ENCODE measurements at places on chromosomes 3 and 15. TPM values are rescaled to one million over a fixed set of nuclear protein-coding genes. Genes with fewer than 3 reads are reported as not detected.

GRCh38 chr15:51121118-51121517 lies 26.4 kb upstream of the TNFAIP8L3 start:
- peak; percentile 99 for DNase-seq

- no peak for DNase-seq
Observed at GRCh38 chr3:140180603-140181002, 245.6 kb downstream of the CLSTN2 start.

GRCh38 chr3:45606991-45607712 lies 12.6 kb downstream of the LIMD1 start:
- no peak for DNase-seq

GRCh38 chr15:27271258-27271657 lies 300.3 kb downstream of the GABRG3 start:
- DNase-seq, result no peak

DNA sequence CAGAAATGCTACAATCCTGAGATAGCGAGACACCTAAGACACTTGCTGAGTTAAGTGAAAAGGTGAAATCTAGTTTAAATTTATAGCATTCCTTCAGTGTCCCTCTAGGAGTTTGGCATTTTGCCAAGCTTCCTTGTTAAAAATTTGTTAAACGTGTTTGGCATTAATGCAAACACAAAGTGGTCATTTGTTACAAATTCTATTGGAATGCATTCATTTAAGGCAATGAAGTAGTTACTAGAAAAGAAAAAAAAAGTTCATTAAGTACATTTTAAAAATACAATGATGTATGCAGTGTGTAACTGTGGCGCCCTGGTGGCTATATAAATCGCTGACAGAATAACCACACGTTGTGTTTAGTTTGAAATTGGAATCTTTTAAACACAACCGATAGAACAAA lies 31.3 kb upstream of the WNT5A start:
- DNase-seq, result no peak

DNA sequence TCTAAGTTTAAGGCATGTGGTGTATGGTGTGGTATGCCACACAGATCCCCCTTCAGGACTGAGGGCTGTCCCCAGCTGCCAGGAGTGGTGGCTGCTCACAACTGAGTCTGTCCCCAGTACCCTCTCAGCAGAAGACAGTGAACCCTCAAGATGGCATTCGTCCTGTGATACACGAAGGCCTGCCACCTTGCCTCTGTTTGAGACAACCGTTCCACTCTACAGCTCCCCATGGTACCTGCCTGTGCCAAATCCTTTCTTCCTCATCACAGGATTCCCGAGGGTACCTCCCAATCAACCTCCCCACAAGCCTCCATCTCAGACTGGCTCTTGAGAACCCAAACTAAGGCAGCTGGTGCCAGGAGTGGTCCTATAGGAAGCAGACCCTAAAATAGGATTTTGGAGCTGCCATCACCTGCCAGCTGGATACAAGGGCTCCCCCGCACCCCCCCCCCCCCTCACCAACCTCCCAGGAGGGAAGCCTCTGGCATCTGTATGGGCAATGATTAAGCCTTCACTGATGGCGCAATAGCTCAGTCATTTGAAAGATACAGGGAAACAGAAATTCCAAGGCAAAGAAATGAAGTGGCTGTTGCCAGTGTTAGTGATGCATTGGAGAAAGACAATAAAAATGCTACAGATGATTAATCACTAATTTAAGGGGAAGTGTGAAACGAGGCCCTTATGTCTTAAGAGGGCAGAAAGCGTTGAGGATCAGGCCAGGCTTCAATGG lies 230.0 kb upstream of the LYSMD4 start:
- peak; percentile 30 for DNase-seq

GRCh38 chr3:82641701-82642100 lies 880.3 kb upstream of the GBE1 start:
- DNase-seq, result peak; percentile 88

- no peak for DNase-seq
Observed at GRCh38 chr3:100003609-100004503, 110.4 kb downstream of the FILIP1L start.

DNA sequence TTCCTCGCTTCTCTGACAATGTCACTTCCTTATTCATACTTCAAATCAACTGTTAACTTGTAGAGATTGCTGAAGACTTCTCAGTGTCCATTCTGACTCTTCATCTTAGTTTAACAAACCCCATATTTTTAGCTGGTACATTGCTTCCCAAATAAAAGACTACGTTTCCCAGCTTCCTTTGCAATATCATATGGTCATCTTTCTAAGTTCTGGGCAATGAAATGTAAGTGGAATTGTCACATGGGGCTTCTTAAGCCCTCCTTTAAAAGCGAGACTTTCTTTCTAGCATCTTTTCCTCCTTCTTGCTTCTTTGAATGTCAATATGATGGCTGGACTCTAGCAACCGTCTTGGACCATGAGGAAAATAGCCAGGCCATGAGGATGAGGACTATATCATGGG lies 239.0 kb downstream of the ZNF621 start:
- no peak for DNase-seq

- peak; percentile 31 for DNase-seq
Observed at GRCh38 chr3:143716731-143717130, 131.5 kb downstream of the SLC9A9 start.

- DNase-seq, result no peak
Observed at GRCh38 chr15:39586387-39587095, 5.7 kb downstream of the THBS1 start.

- DNase-seq, result no peak
Observed at GRCh38 chr3:17182166-17182565, 297.4 kb downstream of the PLCL2 start.

DNA sequence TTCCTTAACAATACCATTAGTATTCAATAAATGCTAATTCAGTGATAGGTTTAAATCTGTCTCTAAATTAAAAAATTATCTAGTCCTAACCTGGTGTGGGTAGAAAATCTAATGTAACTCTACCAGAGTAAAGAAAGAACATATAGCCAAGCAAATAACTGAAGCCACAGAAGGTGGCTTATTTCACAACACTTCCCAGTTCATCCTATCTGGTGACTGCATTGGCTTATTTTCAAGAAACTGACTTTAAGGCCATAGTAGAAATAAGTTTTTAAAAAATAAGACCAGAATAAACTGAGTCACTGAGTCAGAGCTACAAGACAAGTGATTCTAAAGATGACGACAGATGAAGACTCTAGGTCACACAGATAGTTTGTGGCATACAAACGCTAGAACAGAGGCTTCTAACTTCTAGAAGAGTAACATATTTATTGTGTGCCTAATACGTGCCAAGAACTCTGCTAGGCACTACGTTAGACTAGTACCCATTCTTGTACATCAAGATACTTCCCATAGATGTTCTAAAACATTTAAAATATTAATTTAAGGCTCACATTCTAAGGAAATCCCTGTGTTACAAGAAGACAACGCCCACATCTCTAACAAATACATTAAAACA lies 25.9 kb downstream of the TMCC1 start:
- no peak for DNase-seq

DNA sequence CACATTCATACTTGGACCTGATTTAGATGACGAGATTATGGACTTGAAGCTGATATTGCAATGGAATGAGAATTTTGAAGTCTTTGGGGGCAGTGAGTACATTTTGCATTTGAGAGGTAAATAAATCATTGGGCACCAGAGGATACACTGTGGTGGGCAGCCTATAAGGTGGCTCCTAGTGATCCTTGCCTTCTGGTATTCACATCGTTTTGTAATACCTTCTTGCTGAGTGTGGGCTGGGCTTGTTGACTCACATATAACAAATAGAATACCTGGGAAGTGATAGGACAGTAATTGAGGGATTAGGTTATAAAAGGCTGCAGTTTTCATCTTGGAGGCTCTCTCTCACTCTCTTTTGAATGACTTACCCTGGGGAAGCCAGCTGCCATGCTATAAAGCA lies 605.5 kb upstream of the KCNMB2 start:
- DNase-seq, result no peak

GPR149 gene
- not detected for total RNA-seq

PLA2G4D gene
- total RNA-seq, result not detected

BNC1 gene
- 18.1 TPM for total RNA-seq

GABRB3 gene
- not detected for total RNA-seq

LRRC34 gene
- total RNA-seq, result not detected

RPL14 gene
- 971 TPM for total RNA-seq

MYL3 gene
- total RNA-seq, result not detected

CATSPER2 gene
- 0.03 TPM for total RNA-seq
